ENCODE measurements at places on chromosomes 3 and 15.

- H3K4me3 ChIP-seq = peak overlapping the region; percentile 88
- peaks cover 26% of the 10 kb centered on the region for H3K4me1 ChIP-seq
- no peak overlapping the region for H3K27ac ChIP-seq
- no peaks in the 10 kb centered on the region for H3K27me3 ChIP-seq
- H3K36me3 ChIP-seq = peaks cover 37% of the 10 kb centered on the region
Observed at GRCh38 chr15:65789105-65789504, 3.0 kb downstream of the DENND4A start.

- no peak overlapping the region for H3K27ac ChIP-seq
- peaks cover 39% of the 10 kb centered on the region for H3K4me1 ChIP-seq
- no peaks in the 10 kb centered on the region for H3K27me3 ChIP-seq
Observed at GRCh38 chr3:134235577-134236076, 15.0 kb downstream of the RYK start.

DNA sequence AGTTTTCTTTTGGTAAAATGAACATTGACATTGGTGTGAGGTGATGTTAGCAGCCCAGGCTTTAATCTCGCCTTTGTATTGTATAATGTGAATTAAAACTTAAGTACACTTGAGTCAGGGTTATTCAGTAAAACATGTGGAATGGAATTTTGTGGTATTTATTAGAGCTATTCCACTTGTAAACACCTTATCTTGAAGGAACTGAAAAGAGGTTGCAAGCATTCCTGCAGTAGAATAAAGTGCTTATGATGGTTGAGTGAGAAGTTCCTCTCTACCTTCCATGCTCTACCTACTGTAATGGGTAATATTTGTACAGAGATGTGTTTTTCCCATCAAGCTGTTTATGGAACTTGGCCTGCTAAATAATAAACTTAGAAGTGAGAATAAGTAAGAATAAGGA lies 36.1 kb downstream of the HMG20A start:
- H3K36me3 ChIP-seq = peaks cover 29% of the 10 kb centered on the region
- no peak for ATAC-seq
- H3K4me1 ChIP-seq = peaks cover 23% of the 10 kb centered on the region
- no peak overlapping the region for H3K4me3 ChIP-seq

DNA sequence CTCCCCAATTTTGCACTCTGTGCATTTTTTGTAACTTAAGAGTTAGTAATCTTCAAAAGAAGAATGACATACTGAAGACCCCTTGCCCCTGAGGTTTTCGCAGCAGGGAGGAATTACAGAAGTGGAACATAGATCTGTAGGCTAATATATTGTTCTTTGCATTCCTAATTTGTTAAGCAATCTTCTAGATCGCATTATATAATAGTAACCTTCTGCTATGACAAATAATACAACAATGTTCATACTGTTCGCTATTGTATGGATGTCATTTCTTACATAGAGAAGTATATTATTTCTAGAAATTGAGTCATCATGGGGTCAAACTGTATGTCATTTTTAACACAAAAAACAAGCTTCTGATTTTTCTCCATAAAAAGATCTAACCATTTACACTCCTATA lies 95.8 kb upstream of the TGFBR2 start:
- no peak overlapping the region for H3K27ac ChIP-seq
- H3K27me3 ChIP-seq = no peaks in the 10 kb centered on the region

DNA sequence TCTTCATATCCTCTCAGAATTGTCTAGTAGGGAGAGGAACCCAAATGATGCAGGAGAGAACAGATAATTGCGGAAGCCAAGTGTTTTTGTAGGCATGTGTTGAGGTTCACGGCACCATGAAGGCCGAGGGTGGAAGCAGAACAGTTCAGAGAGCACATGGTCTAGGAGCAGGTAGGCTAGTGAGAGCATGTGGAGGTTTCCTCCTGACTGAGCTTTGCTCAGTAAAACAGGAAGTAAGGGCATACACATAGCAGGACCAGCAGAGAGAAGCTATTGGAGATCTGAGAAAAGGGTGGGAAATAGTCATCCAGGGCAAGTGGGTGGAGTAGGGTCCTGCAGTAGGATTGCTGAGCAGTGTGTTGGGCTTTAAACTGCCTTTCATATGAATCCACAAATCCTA lies 491.1 kb downstream of the FHIT start:
- H3K27ac ChIP-seq = no peak overlapping the region
- H3K4me3 ChIP-seq = no peak overlapping the region
- no peaks in the 10 kb centered on the region for H3K36me3 ChIP-seq
- no peak for ATAC-seq
- no peaks in the 10 kb centered on the region for H3K4me1 ChIP-seq

- no peak for ATAC-seq
- no peaks in the 10 kb centered on the region for H3K36me3 ChIP-seq
- no peak overlapping the region for H3K4me3 ChIP-seq
- H3K27me3 ChIP-seq = no peaks in the 10 kb centered on the region
Observed at GRCh38 chr15:46567968-46568367, 933.1 kb downstream of the SQOR start.

DNA sequence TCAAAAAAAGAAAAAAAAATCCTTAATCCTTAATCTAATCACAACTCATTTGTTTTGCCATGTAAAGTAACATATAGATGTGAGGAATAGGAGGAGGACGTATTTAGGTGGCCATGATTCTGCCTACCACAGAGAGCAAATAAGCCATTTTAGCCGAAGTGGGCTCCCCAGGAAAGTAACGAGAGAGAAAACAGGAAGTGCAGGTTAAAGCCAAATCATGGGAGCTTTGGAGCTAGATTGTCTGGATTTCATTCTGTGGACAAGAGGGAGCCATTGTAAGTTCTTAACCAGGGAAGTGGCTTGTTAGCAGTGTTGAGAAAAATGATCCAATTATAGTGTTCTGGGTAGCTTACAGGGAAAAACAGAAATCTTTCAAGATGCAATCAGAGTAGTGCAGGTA lies 9.4 kb downstream of the TMOD2 start:
- no peak overlapping the region for H3K4me3 ChIP-seq
- peaks cover 5% of the 10 kb centered on the region for H3K4me1 ChIP-seq
- ATAC-seq = no peak

DNA sequence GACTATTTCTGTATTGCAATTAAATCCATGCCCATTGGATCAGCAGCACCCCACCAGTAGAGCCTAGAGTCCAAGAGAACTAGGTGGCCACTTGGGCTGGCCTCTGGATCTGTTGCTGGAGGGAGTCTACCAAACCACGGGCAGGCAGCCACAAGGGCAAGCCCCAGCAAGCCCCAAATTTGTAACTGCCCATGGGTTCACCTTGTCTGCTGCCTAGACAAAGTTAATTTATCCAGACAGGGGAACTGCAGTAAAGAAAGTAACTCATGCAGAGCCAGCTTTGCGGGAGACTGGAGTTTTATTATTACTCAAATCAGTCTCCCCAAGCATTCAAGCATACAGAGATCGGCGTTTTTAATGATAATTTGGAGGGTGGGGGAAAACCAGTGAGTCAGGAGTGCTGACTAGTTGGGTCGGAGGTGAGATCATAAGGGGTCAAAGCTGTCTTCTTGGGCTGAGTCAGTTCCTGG lies 74.0 kb upstream of the TERB2 start:
- ATAC-seq = peak; percentile 96
- peak overlapping the region; percentile 67 for H3K4me3 ChIP-seq
- peak overlapping the region; percentile 55 for H3K27ac ChIP-seq
- H3K27me3 ChIP-seq = peaks cover 12% of the 10 kb centered on the region
- peaks cover 19% of the 10 kb centered on the region for H3K4me1 ChIP-seq

GRCh38 chr3:174862101-174862500 lies 3.0 kb downstream of the NAALADL2 start:
- no peaks in the 10 kb centered on the region for H3K36me3 ChIP-seq
- H3K27ac ChIP-seq = no peak overlapping the region
- H3K27me3 ChIP-seq = no peaks in the 10 kb centered on the region
- no peaks in the 10 kb centered on the region for H3K4me1 ChIP-seq

- peak overlapping the region; percentile 84 for H3K27ac ChIP-seq
- peaks cover 42% of the 10 kb centered on the region for H3K36me3 ChIP-seq
- no peaks in the 10 kb centered on the region for H3K27me3 ChIP-seq
- peak overlapping the region; percentile 21 for H3K4me3 ChIP-seq
Observed at GRCh38 chr3:5138214-5138981, 16.3 kb downstream of the ARL8B start.

DNA sequence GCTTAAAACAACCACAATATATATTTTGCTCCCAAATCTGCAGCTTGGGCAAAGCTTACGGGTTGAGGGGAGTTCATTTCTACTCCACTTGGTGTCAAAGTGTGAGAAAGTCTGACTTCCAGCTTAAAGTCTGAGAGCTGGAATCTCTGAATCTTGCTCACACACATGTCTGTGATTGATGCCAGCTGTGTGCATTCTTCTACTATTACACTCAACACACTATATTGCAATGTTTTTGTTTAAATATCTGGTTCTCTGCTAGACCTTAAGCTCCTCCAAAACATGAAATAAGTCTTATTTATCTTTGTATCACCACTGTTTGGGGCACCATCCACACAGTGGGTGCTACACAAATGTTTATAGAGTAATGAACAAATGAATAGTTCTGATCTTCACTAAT lies 36.7 kb upstream of the SECISBP2L start:
- no peak overlapping the region for H3K4me3 ChIP-seq
- no peaks in the 10 kb centered on the region for H3K4me1 ChIP-seq
- H3K27me3 ChIP-seq = no peaks in the 10 kb centered on the region

GRCh38 chr15:69093127-69093526 lies 67.3 kb upstream of the GLCE start:
- H3K4me3 ChIP-seq = no peak overlapping the region
- ATAC-seq = no peak
- peaks cover 10% of the 10 kb centered on the region for H3K27me3 ChIP-seq
- no peak overlapping the region for H3K27ac ChIP-seq

- peak; percentile 74 for ATAC-seq
- H3K36me3 ChIP-seq = no peaks in the 10 kb centered on the region
- H3K4me1 ChIP-seq = peaks cover 8% of the 10 kb centered on the region
- H3K4me3 ChIP-seq = no peak overlapping the region
Observed at GRCh38 chr3:66336333-66336766, 115.5 kb downstream of the SLC25A26 start.

- peaks cover 6% of the 10 kb centered on the region for H3K27me3 ChIP-seq
- no peak overlapping the region for H3K4me3 ChIP-seq
- H3K4me1 ChIP-seq = no peaks in the 10 kb centered on the region
- no peak for ATAC-seq
- no peak overlapping the region for H3K27ac ChIP-seq
- H3K36me3 ChIP-seq = no peaks in the 10 kb centered on the region
Observed at GRCh38 chr3:140249188-140249587, 314.2 kb downstream of the CLSTN2 start.
